ENCODE measurements at places on chromosomes 4 and X.

GRCh38 chrX:113059714-113060113, 219.1 kb upstream of the AMOT start:
- no peak for DNase-seq

GRCh38 chr4:122539861-122540465, 80.9 kb downstream of the IL21 start:
- no peak for DNase-seq

GRCh38 chrX:120781403-120781802, 94.3 kb downstream of the CT47B1 start:
- DNase-seq: no peak

DNA sequence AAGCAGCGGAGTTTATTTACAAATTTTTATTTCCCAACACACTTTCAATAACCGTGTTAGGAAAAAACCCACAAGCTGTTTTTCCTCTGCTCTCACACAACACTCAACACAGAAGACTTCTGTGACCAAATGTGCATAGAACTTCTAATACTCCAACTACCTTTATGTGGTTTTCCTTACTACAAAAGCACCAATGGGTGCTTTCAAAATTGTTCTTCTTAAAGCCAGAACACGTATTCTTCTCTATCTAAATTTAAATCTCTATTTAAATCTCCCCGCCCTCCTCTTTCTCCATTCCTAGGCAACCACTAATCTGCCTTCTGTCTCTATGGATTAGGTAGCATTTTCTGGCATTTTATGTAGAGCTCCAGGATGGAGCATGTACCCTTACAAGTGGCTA, 90.0 kb downstream of the SHROOM2 start:
- DNase-seq: no peak

- DNase-seq: no peak
Measured at GRCh38 chr4:156330436-156331031, 376.9 kb upstream of the CTSO start.
